GM23248 (cell line): ENCODE measurements at places on chromosomes 13 and 19. TPM values are rescaled to one million over a fixed set of nuclear protein-coding genes. Genes with fewer than 3 reads are reported as not detected.

DNA sequence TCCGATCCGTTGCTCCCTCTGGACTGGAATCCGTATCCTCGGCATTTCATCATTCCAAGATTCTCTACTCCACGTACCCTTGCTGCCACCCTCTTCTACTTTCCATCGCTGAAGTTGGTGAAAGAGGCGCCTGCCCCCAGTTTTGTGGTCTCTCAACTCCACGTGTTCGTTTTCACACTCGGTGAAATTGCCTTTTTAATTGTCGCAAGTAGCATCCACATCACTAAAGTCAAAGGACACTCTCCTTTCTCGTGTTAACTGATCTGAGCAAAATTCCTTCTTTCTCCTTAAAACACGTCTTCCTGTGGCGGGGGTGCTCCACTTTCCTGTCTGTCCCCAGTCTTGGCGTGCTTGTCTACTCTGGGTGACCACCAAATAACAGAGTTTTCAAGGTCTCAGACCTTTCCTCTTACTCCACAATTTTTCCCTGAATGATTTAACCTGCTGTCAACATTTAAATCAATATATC, 1.1 kb upstream of the TMTC4 start:
- no peaks in the 10 kb centered on the region for H3K36me3 ChIP-seq
- H3K4me1 ChIP-seq: no peaks in the 10 kb centered on the region
- peak; percentile 16 for DNase-seq
- 0 out of 2 replicates have a peak, but pooled peaks cover 2% of the 10 kb centered on the region for H3K27me3 ChIP-seq
- H3K27ac ChIP-seq: no peak overlapping the region

DNA sequence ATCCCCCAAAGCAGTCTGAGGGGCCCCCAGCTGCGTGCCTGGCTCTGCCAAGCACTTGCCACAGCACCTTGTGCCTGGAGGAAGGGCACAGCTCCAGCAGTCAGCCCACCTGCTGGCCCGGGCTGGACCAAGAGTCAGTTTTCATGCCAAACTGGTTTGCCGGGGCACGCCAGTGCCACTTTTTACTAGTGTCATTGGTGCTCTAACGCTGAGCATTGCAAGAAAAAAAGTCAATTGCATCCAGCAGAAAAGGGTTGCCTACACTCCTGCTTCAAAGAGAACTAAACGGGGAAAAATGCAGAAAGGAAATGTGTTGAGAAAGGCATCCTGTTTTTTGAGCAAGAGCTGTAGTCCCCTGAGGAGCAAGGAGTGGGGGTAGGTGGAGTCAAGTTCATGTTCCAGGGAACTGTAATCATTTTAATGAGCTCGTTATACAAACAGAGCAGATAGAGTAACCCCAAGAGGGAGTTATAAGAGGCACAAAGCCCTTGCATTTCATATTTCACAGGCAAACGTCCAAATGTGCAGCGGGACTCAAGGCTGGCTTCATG, 68.4 kb downstream of the F2RL3 start:
- peaks cover 23% of the 10 kb centered on the region; the same call in 1 of the 2 replicates for H3K27me3 ChIP-seq
- DNase-seq: no peak
- no peaks in the 10 kb centered on the region for H3K36me3 ChIP-seq
- H3K4me3 ChIP-seq: no peak overlapping the region

GRCh38 chr13:113863524-113864272, at the start of gene GAS6:
Gene GAS6, minus strand, starts transcription at chr13:113864076. Its CDS starts 156 bp downstream, at chr13:113863920.
- DNase-seq: peak; percentile 76
- H3K4me1 ChIP-seq: peaks cover 19% of the 10 kb centered on the region
- H3K27me3 ChIP-seq: no peaks in the 10 kb centered on the region

The ZNF823 gene
- polyA plus RNA-seq: 1.9 and 3.0 TPM in 2 replicates

The CEACAM5 gene
- polyA plus RNA-seq: not detected in 2 replicates

The DYRK1B gene
- polyA plus RNA-seq: 14.9 and 15.0 TPM in 2 replicates

The BEST2 gene
- not detected in 2 replicates for polyA plus RNA-seq
